ENCODE measurements at places on chromosomes 3 and 15.

DNA sequence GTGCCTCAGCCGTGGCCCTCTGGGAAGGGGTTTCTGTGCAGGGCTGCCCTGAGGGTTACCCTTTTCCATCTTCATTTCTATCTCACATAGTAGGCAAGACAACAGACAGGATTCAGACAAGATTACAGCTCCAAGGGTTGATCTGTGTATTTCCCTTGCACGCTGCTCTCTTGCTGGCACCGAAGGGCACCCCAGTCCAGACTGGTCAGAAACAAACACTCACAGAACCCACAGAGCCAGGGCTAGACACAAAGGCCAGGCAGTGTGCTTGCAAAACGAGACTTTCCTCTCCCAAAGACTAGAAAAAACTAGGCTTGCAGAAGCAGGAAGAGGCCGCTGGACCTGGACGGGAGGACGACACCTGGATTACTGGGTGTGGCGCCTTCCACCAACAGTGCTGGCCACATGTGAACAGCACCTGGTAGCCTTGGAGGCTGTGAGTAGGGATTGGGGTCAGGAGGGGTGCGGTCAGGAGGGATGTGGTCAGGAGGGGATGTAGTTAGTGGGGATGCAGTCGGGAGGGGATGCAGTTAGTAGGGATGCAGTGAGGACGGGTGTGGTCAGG, 96.8 kb downstream of the BDH1 start:
- DNase-seq: no peak

DNA sequence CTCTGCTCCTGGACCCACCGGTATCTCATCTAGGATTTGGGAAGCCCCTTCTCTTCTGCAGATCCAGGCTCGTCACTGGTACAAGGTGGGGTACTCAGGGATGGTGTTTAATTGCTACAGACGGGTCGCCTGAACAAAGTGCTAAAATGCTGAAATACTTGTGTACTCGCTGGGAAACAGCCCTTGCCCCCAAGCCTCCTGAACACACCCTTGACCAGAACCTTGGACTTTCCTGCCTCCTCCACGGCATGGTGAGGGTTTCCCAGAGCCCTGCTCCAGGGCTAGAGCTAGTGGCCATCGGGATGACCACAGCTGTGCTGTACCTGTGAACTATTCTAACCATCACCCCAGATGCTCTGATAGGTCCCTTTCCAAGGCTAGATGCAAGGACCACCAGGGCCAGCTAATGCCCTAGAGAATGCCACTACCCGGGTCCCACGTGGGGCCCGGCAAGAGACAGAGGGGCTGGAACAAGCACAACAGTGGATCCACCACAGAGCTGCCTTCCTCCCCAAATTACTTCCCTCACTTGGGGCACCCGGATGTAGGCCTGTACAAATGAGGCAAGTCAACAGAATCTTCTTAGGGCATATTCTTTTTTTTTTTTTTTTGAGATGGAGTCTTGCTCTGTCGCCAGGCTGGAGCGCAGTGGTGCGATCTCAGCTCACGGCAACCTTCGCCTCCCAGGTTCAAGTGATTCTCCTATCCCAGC, 267.3 kb downstream of the FOXP1 start:
- no peak for DNase-seq

DNA sequence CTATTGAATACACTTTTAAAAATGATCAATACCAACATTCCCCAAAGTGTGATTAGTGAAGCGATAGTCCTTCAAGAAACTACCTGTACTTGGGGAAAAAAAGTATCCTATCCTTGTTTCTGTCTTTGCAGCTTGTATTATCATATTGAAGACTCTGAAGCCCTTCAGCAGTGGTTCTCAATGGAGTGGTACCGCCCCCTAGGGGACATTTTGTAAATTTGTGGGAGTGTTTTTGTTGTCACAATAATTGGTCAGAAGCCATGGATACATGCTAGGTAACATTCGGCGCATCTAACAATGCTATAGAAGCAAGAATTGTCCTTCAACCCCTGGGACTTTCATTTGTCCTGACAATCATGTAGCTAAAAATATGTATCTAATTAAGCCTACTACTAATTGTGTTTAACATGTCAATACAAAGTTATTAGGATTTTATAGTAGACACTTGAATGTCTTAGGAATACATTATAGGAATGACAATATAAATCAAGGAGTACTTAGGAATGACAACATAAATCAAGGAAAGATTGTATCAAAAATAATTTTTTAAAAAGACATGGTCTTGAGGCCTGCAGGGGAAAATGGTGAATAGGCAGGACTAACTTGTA, 53.7 kb downstream of the NMD3 start:
- peak; percentile 35 for DNase-seq

DNA sequence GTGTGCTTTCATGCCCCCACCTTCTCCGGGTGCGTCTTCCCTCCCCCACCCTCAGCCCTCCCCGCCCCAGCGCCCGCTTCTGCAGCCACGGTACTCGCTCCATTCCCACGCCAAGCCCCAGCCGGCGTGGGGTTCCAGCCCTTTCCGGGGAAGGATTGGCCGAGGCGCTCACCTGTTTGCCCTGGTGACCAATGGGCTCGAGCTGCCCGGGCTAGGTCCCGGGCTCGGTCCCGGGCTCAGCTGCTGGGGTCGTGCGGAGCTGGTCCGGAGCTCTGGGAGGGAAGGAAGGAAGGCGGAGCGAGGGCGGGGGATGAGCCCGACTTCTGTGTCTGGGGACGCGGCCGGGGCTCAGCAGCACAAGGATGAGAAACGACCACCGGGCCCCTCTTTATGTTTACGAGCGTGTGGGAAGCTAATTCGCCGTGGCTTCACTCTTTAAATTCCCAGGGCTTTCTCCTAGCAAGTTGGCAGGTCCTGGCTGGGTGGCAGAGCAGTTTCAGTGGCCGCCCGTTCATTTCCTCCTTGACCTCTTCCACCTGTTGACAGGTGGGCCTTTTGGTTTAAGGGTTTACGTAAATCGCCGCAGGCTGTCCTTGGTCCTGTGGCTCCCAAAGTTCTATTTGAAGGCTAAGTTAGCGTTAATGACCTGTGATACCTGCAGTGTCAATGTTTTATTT, at the start of gene IGSF10:
IGSF10 (minus strand) TSS at position 288 of the 677 bp plus-strand sequence. CDS start 2,352 bp downstream, outside the sequence.
- DNase-seq: no peak

GRCh38 chr3:8201886-8202285, 299.7 kb upstream of the LMCD1 start:
- no peak for DNase-seq

- DNase-seq: no peak
Observed at GRCh38 chr3:45055032-45055410, 28.9 kb downstream of the CLEC3B start.

DNA sequence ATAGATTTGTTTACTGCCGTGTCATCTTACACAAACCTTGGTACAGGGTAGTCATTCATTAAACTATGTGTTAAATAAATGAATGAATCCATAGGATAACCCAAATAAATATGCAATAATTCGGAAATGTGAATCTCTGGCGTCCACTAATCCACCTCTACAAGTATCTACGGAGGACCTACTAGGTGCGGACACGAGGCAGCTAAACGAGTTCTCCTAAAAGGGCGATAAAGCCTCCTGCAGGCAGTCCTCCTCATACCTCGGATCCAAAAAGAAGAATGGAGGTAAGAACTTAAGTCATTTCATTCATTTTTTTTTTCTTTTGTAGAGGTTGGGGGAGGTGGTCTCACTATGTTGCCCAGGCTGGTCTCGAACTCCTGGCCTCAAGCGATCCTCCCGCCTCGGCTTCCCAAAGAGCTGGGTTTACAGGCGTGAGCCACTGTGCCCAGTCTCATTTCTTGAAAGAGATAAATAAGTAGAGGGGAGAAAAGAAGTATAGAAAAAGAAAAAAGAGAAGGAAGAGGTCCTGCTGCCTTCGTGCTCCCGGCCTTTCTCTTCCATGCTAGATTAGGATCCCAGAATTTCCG, 706 bp upstream of the RPL35A start:
- no peak for DNase-seq

- DNase-seq: no peak
Observed at GRCh38 chr15:99850517-99850916, 117.3 kb upstream of the LYSMD4 start.

- no peak for DNase-seq
Observed at GRCh38 chr3:45547764-45548680, 46.5 kb upstream of the LIMD1 start.

DNA sequence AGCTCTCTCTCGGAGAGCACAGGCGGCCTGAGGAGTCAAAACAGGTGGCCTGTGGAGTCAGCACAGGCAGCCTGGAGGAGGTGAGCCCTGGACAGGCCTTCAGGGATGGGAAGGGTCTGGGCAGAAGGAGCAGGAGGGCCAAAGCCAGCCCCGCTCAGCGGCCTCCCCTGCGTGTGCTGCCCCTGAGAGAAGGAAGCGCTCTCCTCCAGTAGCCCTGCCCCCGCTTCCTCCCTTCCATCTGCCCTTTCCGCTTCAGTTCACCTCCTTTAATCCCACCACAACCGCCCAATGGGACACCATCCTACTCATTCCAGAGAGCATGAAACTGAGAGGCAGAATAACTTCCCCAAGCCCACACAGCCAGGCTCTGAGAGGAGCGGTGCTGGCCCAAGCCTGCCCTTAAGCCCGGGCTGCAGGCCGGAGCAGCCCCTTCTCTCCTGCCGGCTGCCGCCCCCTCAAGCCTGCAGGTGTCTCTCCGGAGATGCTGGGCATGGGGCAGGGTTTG, 3.2 kb upstream of the NR2E3 start:
- DNase-seq: no peak

- DNase-seq: no peak
Observed at GRCh38 chr3:122982216-122983185, 45.1 kb downstream of the SEMA5B start.

DNA sequence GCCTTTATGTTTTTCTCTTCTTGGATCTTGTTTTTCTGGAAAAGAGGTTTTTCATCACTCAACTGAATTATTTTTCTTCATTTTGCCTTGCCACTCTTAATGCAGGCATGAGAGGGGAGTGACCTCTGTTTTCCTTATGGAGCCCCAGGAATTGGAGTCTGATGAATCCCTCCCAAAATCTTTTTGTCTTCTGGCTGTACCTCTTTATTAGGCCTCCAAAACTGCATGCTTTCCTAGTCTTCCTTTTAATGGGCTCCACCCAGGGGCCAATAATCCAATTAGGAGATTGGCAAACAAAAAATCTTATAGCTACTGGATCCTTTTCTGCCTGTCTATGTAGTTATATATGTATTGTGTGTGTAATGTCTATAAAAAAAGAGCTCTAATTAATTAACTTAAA, 192.4 kb upstream of the PEX5L start:
- no peak for DNase-seq

DNA sequence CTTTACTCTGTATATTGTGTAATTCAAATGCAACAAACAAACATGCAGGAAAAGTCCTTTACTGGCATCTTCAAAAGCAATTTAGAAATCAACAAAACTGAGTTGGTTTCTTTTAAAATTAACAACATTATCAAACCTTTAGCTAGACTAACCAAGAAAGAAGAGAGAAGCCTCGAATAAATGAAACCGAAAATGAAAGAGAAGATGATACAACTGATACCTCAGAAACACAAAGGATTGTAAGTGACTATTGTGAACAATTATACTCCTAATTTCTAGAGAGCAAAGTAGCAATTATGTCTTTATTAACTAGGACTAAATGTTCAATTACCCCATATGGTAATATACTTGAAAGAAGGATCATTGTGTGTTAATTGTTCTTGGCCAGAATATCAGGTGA, 49.2 kb upstream of the P3H2 start:
- DNase-seq: no peak

GRCh38 chr3:99699841-99700240, 61.4 kb downstream of the COL8A1 start:
- DNase-seq: no peak

GRCh38 chr3:183158113-183158512, 4.4 kb downstream of the LAMP3 start:
- DNase-seq: no peak

GRCh38 chr15:58589047-58589446, 157.3 kb downstream of the LIPC start:
- DNase-seq: no peak

DNA sequence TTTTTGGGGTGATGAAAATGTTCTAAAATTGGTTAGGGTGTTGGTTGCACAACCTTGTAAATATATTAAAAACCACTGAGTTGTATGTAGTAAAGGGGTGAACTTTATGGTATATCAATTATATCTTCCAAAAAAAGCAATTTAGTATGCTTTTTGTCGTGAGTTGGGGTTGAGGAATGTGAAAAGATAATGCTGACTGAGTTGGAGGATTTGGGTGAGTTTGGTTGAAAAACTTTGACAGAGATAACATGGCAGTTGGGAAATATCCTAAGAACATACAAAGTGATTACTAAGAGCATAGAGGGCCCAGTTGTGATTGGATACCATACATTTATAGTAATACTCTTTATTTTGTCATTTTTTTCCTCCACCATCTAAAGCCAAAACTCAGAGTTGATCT, 33.6 kb downstream of the HMG20A start:
- DNase-seq: no peak

GRCh38 chr3:45968149-45968548, 24.9 kb downstream of the CXCR6 start:
- DNase-seq: no peak

DNA sequence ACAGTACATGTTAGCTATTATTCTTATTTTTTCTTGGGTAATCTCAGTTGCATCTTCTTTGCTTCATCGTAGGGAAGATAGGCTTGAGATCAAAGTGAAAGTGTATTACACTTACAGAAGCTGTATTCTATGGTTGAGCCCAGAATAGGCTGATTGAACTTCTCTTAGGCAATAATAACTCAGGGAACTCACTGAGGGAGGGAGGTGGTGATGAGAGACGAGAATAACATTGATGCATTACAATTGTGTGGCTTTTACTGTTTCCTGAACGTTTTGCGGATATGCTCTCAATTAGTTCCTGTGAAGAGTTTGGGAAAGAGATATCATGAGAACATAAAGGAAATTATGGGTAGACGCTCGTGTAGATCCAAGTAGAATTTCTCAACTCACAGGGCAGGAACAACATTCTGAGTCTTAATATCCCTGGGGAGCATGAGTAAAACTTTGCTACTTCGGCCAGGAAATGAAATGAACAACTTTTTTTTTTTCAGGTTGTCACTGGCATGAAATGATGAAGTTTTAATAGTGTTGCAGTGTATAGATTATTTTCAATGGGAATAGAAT, 302.2 kb downstream of the TUSC7 start:
- no peak for DNase-seq

DNA sequence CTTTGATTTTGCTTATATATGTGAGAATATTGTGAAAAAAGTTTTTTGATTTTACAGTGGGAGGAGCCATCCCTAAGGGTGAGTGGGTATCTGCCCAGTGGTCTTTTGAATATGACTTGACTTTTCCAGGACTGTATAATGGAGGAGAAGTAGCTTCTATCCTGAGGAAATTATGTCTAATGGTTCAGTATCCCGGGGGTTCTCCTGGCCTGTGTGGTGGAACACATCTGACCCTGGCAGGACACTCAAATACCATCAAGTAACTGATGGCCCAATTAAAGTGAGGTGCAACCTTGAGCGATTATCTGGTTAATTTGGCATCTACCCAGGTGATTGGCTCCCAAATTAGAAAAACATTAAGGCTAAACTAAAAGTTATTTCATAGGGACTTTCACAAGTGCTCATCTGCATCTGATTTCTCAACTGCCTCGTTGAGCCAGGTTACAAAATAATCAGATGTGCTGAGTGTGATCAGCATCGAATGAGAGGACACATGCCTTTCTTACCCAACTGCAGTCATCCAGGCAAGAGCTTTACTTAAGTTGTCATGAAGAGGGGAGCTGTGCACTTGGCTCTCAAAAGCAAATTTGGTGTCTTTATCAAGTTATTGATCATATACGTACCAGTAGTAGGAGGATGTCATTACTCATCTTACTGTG, 201.4 kb downstream of the IL5RA start:
- DNase-seq: no peak

GRCh38 chr3:72462595-72463011, 385.6 kb downstream of the SHQ1 start:
- no peak for DNase-seq

Measured in central memory CD4-positive, alpha-beta T cell (primary cell).